Activated CD8-positive, alpha-beta memory T cell treated with anti-CD3 and anti-CD28 coated beads for 4 hours (primary cell): ENCODE measurements at places on chromosomes 3 and 15.
A peak's percentile ranks its signal among the peaks of the same experiment; 100 is the strongest.

GRCh38 chr3:62688050-62688449 is 187.2 kb downstream of the CADPS start:
- no peak for DNase-seq

GRCh38 chr3:33954956-33955355 is 156.5 kb downstream of the PDCD6IP start:
- no peak for DNase-seq

DNA sequence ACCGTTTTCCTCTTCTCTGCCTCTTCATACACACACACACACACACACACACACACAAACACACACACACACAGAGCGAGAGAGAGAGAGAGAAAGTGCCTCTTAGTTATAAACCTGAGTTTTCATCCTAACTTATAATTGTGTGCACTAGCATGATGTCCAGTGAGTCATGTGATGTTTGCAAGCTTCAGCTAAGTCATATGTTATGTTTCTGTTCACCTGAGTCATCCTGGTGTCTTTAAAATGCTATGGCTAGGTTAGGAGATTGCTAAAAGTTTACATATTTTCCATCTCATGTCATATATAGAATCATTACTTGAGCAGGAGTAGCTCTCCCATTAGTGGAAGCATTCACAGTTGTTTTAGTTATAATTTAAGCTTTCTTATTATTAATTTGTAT is 155.8 kb downstream of the EPHA6 start:
- DNase-seq, result no peak

GRCh38 chr3:68878322-68878721 is 54.0 kb downstream of the TAFA4 start:
- no peak for DNase-seq

DNA sequence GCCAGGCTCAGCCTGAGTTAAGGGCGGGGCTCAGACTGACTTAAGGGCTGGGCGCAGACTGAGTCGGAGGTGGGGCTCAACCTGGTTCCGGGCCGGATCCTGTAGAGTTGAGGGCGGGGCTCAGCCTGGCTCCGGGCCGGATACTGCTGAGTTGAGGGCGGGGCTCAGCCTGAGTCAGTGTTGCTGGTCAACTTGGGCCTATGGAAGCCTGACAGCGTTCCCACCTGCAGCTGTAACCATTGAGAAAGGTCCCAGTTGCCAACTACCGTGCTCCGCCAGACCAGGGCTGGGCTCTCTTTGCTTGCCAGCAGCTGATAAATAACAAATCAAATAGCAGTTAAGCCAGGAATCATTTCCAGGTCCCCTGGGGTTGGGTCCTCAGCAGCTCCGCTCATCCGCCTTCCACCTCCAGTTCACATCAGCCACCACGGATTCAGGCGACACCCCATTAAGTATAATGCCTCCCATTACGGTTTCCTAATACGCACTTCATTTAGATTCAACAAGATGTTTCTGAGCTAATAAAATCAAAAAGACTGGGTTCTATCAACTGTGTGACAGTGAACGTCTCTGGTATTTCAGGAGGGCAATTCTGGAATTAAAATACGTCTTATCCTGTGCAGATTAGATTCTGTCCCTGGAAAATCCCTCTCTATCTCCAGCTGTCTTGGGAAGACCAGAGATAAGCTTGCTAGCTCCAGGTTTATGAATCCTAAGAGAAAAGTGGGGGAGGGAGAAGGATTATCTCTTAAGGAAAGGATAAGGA is 7.3 kb downstream of the GRIP2 start:
- no peak for DNase-seq

DNA sequence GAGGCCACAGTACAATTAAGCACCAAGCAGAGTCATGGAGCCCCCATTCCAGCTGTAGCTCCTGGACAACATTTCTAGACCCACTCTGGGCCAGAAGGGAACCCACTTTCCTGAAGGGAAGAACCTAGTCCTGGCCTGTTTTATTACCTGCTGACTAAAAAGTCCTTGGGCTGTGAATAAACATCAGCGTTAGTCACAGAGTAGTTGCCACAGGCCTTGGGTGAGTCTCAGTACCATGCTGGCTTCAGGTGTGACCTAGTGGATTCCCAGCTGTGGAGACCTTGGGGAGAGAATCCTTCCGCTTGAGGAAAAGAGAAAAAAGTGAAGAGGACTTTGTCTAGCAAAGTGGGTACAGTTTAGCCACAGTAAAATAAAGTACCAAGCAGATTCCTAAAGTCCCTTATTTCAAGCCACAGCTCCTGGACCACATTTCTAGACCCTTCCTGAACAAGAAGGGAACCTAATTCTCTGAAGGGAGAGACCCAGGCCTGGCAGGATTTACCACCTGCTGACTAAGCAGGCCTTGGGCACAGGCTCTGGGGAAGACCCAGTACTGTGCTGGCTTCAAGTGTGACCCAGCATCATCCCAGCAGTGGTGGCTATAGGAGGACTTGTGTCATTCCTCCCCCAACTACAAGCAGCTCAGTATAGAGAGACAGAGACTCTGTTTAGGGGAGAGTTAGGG is 118.3 kb upstream of the KCNH8 start:
- no peak for DNase-seq

DNA sequence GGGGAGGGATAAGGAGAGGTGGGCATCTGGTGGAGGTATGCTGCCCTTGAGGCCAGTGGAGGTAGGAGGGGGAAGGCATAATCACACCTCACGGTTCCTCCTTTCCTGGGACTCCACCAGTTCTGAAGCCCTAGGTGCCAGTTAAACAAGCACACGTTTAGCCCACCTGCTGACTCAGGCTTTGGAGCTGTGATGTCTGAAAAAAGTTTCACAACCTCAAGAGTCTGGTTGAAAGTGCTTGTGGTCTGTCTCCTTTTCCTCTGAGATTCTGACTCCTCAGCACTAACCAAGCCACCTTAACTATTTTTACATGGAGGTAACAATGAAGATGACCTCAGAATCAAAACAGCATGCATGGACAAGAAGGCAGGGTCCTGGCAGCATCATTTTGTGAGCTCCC is 23.0 kb downstream of the HPS3 start:
- no peak for DNase-seq

GRCh38 chr3:157493627-157494550 is 9.3 kb downstream of the VEPH1 start:
- DNase-seq, result no peak

- no peak for DNase-seq
These were observed 202.4 kb upstream of the GADL1 start for GRCh38 chr3:31096661-31097395.

GRCh38 chr3:150005243-150006112 is 34.8 kb upstream of the PFN2 start:
- no peak for DNase-seq

DNA sequence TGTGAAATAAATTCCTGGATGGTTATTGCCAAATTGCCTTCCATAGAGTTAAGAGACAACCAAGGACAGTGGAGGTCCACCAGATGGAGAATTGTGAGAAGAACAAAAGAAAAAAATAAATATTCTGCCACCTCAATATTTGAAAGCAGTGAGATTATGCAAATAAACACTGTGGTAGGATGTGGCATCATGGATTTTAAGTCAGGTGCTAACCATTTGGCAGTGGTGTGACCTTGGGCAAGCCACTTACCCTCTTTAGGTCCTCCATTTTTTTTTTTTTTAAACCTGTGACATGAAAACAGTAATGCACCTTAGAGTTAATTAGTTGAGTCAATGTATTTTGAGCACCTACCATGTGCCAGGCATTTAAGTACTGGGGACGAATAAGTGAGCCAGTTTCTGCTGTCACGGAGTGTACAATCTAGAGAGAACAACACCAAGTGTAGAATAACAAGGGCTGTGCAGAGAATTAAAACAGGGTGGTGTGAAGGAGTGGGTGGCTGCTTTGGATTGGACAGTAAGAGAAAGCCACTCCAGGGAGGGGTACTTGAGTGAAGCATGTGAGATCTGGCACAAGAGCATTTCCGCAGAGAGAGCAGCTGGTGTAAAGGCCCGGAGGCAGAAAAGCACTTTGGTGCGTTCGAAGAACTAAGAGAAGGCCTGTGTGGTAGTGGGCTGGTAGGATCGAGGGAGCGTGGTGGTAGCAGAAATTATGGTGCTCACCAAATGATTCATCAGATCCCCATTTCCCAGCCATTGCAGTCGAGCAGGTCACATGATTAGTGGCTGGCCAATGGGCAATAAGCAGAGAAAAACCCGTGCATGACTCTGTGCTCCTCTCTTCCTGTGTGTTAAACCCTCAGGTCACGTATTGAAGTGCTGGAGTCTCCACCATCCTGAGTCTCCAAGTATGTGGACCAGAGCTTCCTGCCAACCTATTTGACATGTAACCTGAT is 39.2 kb downstream of the CCK start:
- DNase-seq, result no peak

DNA sequence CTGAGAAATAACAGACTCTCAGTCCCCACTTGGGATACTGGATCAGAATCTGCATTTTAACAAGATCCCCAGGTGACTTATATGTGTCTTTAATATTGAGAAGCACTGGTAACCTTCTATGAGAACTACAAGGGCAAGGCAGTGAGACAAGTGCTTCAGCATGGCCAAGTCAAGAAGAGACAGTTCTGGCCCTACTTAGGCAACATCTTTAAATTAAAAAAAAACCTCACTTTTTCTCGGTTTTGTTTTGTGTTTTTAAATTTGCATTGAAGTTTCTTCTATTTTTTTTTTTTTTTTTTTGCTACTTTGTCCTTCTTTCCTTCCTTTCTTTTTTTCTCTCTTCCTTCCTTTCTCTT is 42.5 kb upstream of the SPTSSB start:
- DNase-seq, result no peak

- no peak for DNase-seq
These were observed 270.9 kb downstream of the RPLP1 start for GRCh38 chr15:69723404-69724096.

DNA sequence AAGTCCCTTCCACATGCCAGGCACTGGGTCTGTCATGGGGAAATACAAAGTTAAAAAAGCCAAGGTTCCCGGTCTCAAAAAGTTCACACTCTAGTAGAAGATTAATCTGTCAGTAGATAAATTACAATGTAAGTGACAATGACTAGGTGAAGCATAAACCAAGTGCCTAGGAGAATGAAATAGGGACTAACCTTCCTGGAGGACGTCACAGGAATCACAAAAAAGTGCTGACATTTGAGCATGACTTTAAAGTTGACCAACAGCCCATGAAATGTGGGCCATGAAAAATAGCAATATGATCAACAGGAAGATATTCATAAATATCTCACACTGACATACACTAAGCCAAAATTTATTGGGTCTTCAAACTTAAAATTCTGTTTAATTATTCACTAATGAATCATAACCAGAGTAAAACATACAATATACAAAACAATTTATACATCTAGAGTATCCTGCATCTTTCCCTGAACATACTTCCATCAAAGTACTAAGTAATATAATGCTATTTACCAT is 20.0 kb downstream of the COPS2 start:
- no peak for DNase-seq

- DNase-seq, result no peak
These were observed 673.7 kb downstream of the FHIT start for GRCh38 chr3:60577601-60578000.

- no peak for DNase-seq
These were observed 692 bp downstream of the UBE2E2 start for GRCh38 chr3:23203708-23204330.

DNA sequence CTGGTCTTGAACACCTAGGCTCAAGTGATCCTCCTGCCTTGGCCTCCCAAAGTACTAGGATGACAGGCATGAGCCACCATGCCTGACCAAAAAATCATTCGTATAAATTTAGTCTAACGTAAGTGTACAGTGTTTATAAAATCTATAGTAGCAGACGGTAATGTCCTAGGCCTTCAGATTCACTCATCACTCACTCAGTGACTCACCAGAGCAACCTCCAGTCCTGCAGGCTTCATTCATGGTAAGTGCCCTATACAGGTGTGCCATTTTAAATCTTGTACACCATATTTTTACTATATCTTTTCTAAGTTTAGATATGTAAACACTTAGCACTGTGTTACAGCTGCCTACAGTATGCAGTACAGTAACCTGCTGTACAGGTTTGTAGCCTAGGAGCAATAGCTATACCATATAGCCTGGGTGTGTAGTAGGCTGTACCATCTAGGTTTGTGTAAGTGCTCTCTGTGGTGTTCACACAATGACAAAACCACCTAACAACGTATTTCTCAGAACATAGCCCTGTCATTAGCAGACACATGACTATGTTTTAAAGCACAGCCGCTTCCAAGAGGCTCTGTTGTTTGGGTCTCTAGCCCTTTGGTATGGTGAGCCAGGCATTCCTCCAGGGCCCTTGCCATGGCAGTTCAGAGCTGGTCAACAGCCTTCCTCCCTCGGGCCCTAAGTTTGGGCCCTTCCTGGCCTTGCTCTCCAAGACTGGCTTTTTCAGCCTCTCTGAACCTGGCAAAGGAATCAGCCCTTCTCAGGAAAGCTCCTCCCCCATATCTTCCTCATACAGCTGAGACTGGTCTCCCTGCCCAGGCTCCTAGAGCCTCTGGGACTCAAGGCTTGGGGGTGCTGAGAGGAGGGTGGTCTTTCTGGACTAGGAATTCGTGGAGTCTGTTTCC is 1.9 kb upstream of the CCDC9B start:
- no peak for DNase-seq

- no peak for DNase-seq
These were observed 13.3 kb downstream of the PLXND1 start for GRCh38 chr3:129593230-129593594.

GRCh38 chr3:54875596-54876268 is 52.1 kb downstream of the LRTM1 start:
- DNase-seq, result no peak

GRCh38 chr15:98658831-98659699 is 10.7 kb downstream of the IGF1R start:
- DNase-seq, result no peak

- peak; percentile 64 for DNase-seq
These were observed 48.1 kb upstream of the EPHB3 start for GRCh38 chr3:184513276-184514170.

DNA sequence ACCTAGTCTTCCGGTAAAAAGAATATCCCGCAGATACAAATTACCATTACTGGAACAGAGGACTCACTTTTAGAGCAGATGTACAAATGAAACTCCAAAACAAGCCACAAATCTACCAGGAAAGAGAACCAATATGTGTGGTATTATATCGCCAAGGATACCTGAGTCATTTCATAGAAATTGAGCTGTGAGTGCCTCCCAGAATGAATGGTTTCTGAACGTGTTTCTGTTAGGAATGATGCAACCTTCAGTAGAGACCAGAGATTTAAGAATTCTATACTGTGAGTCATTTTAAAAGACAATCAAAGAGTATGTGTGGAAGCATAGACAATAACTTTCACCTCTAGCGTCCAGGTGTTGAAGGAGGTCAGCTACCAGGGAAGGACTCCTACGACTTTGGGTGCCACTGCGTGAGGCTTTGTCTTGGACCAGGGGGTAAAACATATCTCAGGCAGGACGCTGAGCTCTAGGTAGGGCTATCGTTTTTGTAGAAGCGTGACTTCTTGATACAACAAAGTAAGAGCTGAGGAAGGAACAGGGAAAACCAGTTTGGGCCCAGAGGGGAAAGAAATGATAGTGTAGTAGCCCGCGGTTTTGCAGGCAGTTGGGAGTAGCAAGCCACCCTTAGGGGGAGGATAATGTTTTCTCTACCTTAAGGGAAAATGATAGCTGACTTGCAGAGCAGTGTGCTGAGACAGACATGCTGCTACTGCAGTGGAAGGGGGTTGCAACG is 210.4 kb downstream of the TP63 start:
- no peak for DNase-seq

GRCh38 chr3:153599685-153600084 is 437.7 kb downstream of the RAP2B start:
- DNase-seq, result no peak

- DNase-seq, result no peak
These were observed 27.5 kb downstream of the IGF2BP2 start for GRCh38 chr3:185797108-185797881.
